Myocyte (in vitro differentiated cells): ENCODE measurements at places on chromosomes 3 and 15. TPM values are rescaled to one million over a fixed set of nuclear protein-coding genes. Genes with fewer than 3 reads are reported as not detected.

GP5 gene
- total RNA-seq, result 0.31 TPM in 1 of 2 replicates, not detected in the other

GRCh38 chr3:23246651-23247050, 43.5 kb downstream of the UBE2E2 start:
- no peak for DNase-seq

DNA sequence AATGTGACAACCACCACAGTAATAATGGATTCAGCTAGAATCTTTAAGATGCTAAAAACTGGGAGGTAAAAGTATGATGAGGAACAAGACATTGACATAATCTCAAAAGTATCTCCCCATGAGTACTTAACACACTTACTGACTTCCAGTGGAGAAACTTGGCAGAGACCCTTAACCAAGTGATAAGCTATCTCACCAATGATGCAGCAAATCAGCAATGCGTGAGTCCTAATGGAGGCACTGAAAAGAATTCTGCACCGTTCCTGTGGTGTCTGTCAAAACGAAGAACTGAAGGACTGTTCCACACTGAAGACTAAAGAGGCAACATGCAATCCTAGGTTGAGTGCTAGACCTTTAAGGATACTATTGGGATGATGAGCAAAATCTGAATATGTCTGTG, 67.9 kb upstream of the OCA2 start:
- no peak for DNase-seq

DNA sequence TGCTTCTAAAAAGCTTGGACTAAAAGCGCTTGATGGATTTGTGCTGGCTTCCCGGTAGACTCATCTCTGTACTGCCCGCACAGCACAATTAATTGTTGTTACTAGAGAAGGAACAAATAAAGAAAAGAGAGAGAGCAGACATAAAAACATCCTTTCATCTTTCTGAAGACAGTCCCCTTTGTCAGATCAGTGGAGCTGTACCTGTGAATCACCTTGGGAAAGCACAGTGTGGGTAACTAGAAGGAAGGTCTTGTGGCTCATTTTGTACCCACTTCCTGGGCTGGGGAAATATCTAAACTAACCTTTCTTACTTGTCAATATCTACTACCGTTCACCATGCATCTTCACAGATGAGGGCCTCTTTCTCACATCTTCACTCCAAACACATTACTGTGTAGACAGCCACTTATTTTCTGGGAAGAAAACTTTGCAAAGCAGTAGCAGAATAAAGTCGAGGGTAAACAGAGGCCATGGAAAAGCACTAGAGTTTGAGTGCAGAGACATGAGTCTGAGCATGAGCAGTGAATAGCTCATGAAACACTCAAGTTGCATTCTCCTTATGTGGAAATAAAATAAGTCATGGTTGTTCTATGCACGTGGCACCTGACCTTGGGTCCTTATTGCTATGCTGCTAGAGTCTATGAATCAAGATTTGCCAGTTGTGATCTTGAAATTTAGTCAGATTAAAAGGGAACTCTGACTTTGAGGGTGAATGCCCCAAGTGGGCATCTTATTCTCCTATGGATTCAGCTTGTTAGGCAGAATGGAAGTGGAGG, 169.3 kb downstream of the LPP start:
- DNase-seq, result no peak

- no peak for DNase-seq
Observed at GRCh38 chr3:46999516-47000197, 20.2 kb downstream of the NBEAL2 start.
